ENCODE measurements at places on chromosomes 11 and 22.

DNA sequence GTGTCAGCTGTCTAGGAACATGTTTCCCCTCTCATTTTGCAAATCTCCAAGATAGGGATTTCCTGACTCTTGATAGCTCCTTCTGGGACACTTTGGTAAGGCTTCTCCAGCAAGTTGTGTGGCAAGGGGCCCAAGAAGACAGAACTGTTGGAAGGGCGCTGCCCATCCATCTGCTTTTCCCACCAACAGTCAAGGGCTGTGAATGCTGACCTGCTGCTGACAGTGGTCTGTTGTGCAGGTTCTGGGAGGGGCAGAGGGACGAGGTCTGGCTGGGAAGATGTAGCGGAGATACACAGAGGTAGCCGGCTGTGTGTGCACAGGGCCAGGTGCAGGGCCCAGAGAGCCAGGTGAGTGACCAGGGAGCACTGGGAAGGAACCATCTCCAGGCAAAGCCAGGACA, 12.2 kb downstream of the BCR start:
- DNase-seq = no peak

- no peak for DNase-seq
Measured at GRCh38 chr11:74446532-74446938, 20.8 kb downstream of the KCNE3 start.

GRCh38 chr11:74978041-74978440, 10.7 kb upstream of the NEU3 start:
- no peak for DNase-seq

- no peak for DNase-seq
Measured at GRCh38 chr11:72635933-72636332, 38.3 kb downstream of the PDE2A start.

GRCh38 chr11:114063149-114063828, 3.8 kb downstream of the ZBTB16 start:
- DNase-seq = no peak

GRCh38 chr11:16925561-16926065, 88.6 kb downstream of the PLEKHA7 start:
- DNase-seq = no peak

- peak; percentile 31 for DNase-seq
Measured at GRCh38 chr11:73154178-73154577, 12.1 kb upstream of the FCHSD2 start.

- DNase-seq = no peak
Measured at GRCh38 chr11:63080682-63081081, 63.3 kb downstream of the SLC22A24 start.

DNA sequence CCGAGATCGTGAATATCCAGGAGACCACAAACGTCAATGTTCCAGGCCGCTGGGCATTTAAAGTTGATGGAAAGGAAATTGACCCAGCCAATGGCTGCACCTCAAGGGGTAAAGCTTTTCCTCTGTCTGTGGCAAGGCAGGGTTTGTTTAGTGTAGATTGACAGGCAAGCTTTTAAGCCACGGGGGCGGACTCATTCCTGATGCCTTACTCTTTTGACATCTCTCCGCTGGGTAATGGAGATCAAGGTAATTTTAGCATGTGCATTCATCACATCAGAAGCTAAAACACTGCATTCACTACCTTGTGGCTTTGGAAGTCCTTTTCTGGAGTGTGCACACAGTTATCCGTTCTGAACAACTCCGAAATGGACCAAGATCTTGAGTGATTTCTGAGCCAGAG, 12.6 kb downstream of the TECTA start:
- no peak for DNase-seq

- DNase-seq = no peak
Measured at GRCh38 chr11:38756537-38756936, 2158.5 kb upstream of the RAG2 start.

GRCh38 chr22:45769569-45770210, 98.1 kb downstream of the ATXN10 start:
- no peak for DNase-seq

DNA sequence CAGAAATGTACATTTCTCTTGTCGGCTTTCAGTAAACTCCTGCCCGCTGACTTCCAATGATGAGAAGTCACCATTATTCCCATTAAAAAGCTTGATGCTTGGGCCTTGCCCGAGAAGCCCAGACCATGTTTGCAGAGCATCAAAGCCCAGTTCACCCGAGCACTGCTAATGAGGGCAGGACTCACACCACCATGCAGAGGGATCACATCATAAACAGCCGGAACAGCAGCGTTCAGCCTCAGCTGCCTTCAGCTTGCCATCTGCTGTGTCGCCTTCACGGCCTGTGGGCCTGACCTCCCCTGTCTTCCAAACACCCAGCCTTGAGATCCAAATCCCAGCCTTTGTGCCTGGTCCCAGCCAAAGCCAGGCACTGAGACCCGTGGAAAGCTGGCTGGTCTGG, 105.4 kb upstream of the CSNK2A3 start:
- DNase-seq = no peak

- DNase-seq = no peak
Measured at GRCh38 chr22:20026204-20026908, 5.4 kb downstream of the TANGO2 start.

GRCh38 chr22:35660291-35661127, 12.3 kb downstream of the APOL6 start:
- DNase-seq = peak; percentile 79

DNA sequence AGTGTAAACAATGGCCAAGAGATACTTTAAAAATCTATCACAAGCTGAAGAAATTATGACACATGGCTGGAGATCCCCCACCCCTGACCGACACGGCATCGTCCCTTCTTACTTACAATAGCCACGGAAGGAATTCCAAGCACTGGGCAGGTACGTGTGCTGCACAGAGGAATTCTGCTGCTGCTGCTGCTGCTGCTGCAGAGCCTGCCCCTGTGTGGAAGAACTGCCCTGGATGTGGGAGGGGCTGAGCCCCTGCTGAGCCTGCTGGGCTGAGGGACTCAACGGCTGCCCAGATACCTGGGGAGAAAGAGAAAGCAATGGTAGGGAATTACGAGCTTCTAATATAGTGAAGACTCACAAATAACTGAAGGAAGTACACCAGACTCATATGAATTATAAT, 15.0 kb upstream of the NFRKB start:
- no peak for DNase-seq

DNA sequence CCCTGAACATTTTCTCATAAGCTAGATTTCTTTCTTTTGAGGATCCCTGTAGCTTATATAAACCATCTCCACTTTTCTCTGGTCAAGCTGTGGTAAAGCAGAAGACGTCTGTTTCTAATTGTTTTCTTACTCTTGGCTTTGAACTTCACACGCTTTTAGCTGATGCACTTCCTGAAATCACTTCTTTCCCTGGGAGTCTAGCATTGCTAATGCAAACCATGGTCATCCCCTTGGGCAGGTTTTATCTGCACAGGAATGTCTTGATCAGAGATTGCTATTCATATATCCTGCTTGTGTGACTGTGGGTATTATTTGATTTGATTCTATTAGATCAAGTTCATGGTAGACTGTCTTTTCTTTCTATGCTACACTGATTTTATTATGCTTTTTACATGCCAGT, 199.2 kb upstream of the POU2AF2 start:
- DNase-seq = no peak

GRCh38 chr11:36010010-36010740, 66.3 kb downstream of the LDLRAD3 start:
- no peak for DNase-seq

- no peak for DNase-seq
Measured at GRCh38 chr11:111911563-111912401, at the start of gene CRYAB. Gene CRYAB (minus strand): TSS chr11:111911770. CDS start chr11:111911724, 46 bp downstream.

- DNase-seq = no peak
Measured at GRCh38 chr11:36628765-36629244, 30.8 kb upstream of the RAG2 start.

GRCh38 chr11:18522388-18522787, 4.4 kb downstream of the TSG101 start:
- DNase-seq = no peak

- DNase-seq = no peak
Measured at GRCh38 chr11:69817265-69818230, 1.7 kb downstream of the FGF3 start.

DNA sequence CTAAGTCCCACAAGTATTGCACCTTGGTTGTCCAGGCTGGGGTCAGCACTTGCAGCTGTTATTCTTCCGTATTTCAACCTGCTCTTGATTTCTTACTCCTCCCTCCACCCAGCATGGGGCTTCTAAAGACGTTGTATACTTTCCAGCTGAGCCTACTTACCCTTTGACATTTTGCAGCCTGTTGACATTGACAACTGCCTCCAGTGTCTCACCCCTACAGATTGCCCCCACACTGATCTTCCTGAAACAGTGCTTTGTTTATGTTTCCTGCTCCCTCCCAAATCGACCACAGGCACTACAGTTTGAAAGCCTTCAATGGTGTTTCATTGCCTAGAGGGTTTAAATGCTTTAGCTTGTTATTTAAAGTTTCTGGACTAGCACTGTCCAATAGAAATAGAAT, 56.6 kb downstream of the FAM83F start:
- peak; percentile 25 for DNase-seq

DNA sequence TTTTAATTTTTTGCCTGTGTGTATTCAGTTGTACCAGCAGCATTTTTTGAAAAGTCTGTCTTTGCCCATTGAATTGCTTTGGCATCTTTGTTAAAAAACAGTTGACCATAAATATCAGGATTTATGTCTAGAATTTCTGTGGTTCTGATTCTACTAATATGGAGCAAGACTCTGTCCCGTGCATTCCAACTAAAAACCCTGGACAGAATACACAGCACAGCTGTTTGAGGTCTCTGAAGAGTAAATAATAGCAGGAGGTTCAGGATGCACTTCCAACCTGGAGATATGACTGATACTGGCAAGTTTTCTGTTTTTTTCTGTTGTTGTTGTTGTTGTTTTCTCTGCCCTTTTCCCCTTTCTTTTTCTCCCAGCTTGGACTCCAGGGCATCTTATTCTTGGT, 141.9 kb downstream of the TMEM135 start:
- DNase-seq = no peak

GRCh38 chr11:130148796-130149326, 10.7 kb upstream of the ST14 start:
- no peak for DNase-seq

- DNase-seq = no peak
Measured at GRCh38 chr11:94793822-94794221, 25.7 kb downstream of the AMOTL1 start.

DNA sequence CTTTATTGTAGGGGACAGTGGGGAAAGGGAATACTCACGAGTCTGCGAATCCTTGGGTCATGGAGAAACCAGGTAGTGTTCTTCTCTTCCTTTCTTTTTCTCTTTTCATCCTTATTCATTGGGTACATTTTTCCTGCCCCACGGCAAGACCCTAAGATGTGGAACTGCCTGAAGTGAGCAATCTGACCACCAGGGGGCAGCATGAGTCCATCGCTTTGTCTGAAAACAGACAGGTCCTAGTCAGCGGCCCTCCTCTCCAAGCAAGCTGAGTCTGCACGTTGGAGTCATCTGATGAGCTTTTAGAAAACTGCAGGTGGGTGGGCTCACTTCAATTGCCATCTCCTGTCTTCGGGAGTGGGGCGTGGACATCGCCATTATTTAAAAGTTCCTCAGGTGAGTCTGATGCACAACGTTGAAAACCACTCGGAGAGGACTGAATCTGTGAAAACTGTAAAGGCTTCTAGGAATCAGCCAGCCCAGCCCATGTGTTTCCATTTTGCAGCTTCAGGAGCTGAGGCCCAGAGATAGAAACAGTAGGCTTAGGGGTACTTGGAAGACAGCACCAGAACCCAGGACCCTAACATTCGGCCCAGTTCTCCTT, 34.0 kb upstream of the FBXO3 start:
- DNase-seq = peak; percentile 83

DNA sequence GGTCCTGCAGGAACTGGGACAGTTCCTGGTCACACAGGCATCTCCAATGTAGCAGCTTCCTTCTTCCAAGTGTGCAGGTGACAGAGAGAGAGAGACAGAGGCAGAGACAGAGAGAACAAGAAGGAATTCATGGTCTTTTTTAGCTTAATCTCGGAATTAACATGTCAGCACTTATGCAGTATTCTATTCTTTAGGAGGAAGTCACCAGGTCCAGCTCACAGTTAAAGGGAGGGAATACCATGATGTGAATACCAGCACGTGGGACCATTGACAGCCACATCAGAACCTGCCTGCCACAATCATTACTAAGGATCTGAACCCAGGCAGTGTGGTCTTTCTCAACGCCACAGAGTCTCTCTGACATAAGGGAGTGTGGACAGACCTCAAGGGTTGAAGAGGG, 341.6 kb downstream of the MN1 start:
- DNase-seq = no peak

- no peak for DNase-seq
Measured at GRCh38 chr22:44242946-44243724, 62.4 kb downstream of the PARVG start.

GRCh38 chr11:33222052-33222750, 35.0 kb upstream of the HIPK3 start:
- DNase-seq = no peak

GRCh38 chr11:33043221-33043830, 4.0 kb downstream of the TCP11L1 start:
- DNase-seq = no peak

GRCh38 chr22:23470811-23471389, 109.2 kb downstream of the IGLL1 start:
- DNase-seq = no peak

DNA sequence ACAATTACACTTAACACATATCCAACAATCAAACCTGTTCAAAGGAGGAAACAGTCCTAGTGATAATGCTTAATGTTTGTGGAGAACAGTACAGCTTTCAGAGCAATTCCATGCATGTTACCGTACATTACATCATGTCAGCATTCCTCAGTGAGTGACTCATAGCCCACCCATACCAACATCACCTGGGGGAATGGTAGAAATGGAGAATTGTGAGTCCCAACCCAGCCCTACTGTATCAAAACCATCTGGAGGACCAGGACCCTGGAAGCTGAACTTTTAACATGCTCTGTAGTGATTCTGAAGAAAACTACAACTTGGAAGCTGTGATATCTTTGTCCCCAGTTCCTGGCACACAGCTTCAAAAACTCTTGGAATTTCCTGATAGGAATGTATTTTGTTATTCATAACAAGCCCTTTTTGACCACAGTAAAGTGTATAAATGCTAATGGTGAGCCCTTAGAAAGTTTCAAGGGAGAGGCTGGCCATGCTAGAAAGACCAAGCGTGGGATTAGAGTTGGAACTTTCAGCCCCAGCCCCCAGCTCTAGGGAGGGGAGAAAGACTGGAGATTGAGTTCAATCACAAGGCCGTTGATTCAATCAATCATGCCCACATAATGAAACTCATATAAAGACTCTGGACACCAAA, 301.1 kb downstream of the BUD13 start:
- DNase-seq = no peak

DNA sequence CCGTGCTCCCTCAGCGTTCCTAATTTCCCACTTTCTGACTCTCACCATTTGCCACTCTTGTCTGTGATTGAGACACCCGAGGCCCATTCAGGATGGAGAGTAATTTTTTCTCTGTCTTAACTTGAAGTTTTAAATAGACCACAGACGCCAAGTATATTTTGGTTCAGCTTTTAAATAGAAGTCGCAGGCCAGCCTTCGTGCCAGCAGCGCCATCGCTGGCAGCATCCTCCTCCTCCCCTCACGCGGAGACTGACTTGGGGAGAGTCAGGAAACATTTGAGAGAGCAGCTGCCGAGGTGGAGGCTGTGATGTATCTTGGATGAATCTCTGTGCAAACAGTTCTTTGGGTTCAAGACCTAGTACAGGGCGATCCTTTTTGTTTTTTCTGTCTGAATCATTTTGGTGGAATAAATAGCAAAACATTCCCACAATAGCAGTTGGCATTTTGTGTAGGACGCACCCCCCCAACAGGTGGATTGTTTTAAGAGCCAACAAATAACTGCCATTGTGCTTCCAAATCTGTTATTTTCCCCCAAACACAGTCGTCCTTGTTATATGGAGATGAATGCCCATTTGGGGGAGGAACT, 889 bp upstream of the DMC1 start:
- peak; percentile 24 for DNase-seq

- DNase-seq = no peak
Measured at GRCh38 chr11:126328938-126329643, 25.2 kb downstream of the DCPS start.

Data from T-cell (primary cell).